ENCODE measurements at places on chromosomes 5 and 9.

DNA sequence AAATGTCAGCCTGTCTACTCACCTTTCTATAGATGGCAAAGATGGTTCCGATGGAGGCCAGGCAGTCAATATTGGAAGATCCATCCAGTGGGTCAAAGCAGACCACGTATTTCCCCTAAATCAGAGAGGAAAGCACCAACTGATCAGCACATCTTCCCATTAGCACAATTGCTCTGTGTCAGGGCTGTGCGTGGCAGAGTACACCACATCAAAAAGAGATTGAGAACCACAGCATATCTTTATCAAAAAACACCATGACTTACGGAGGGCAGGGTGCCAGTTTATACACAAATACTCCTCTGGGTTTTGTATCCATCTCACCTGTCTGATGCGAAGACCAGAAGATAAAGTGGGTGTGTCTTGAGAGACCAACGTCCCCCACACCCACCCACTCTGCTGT, 9.1 kb downstream of the FBP2 start:
- no peaks in the 10 kb centered on the region for H3K36me3 ChIP-seq
- H3K27me3 ChIP-seq, result no peaks in the 10 kb centered on the region
- no peak overlapping the region for H3K4me3 ChIP-seq
- H3K27ac ChIP-seq, result no peak overlapping the region

GRCh38 chr5:33999978-34000377, 7.9 kb downstream of the AMACR start:
- no peaks in the 10 kb centered on the region for H3K27me3 ChIP-seq
- no peak overlapping the region for H3K27ac ChIP-seq
- H3K36me3 ChIP-seq, result peaks cover 22% of the 10 kb centered on the region
- H3K4me1 ChIP-seq, result peaks cover 13% of the 10 kb centered on the region

- H3K27me3 ChIP-seq, result no peaks in the 10 kb centered on the region
- H3K36me3 ChIP-seq, result no peaks in the 10 kb centered on the region
- DNase-seq, result no peak
- no peak overlapping the region for H3K4me3 ChIP-seq
- peaks cover 20% of the 10 kb centered on the region for H3K4me1 ChIP-seq
- no peak overlapping the region for H3K27ac ChIP-seq
These were observed 4.0 kb downstream of the NADK2 start for GRCh38 chr5:36237751-36238150.

DNA sequence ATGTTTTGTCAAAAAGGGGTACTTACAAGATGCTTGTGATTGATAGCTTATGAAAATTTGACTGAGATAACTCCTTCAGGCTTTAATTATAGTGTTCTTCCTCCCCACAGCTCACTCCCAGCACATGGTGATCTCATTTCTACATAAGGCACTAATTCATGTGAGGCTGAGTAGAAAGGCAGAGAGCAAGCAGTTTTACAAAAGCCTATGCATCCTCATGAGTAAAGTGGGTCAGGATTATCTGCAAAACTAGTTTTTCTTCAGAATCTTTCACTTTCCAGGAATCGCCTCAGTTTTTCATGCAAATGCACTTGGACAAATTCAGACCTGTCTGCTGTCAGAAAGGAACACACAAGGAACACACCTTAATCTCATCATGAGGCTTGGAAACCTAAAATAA, 92.1 kb upstream of the FBN2 start:
- H3K27ac ChIP-seq, result no peak overlapping the region
- no peak for DNase-seq
- no peaks in the 10 kb centered on the region for H3K4me1 ChIP-seq

- no peaks in the 10 kb centered on the region for H3K4me1 ChIP-seq
- H3K27me3 ChIP-seq, result no peaks in the 10 kb centered on the region
- H3K27ac ChIP-seq, result no peak overlapping the region
These were observed 4.5 kb downstream of the MAMDC4 start for GRCh38 chr9:136856541-136857141.

DNA sequence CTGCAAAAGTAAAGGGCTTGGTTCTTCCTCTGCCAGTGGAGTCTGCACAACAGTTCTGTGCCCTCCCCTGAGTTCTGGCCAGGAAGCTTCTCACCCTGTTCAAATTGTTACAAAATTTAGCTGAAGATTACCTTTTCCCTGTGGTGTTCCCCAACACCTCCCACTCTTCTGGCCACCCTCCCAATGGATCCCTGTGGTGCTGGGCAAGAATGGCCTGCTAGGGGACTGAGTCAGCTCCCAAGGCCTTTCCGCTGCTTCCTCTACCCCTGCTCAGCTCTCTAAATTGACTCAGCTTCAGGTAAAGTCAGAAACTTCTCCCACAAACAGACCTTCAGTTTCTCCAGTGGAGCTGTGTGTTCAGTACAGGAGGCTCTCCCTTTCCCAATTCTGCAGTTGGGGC, 186.0 kb downstream of the NR2F1-AS1 start:
- no peak overlapping the region for H3K27ac ChIP-seq
- H3K36me3 ChIP-seq, result no peaks in the 10 kb centered on the region
- DNase-seq, result no peak
- H3K4me3 ChIP-seq, result no peak overlapping the region

GRCh38 chr5:91151947-91152346, 231.2 kb downstream of the ARRDC3 start:
- no peak for DNase-seq
- peaks cover 3% of the 10 kb centered on the region for H3K4me1 ChIP-seq
- peaks cover 3% of the 10 kb centered on the region for H3K36me3 ChIP-seq
- H3K27ac ChIP-seq, result no peak overlapping the region

- H3K27me3 ChIP-seq, result no peaks in the 10 kb centered on the region
- H3K27ac ChIP-seq, result no peak overlapping the region
- no peaks in the 10 kb centered on the region for H3K36me3 ChIP-seq
- DNase-seq, result no peak
- H3K4me1 ChIP-seq, result no peaks in the 10 kb centered on the region
These were observed 261.1 kb downstream of the MED10 start for GRCh38 chr5:6117212-6117611.

- no peaks in the 10 kb centered on the region for H3K27me3 ChIP-seq
- peaks cover 67% of the 10 kb centered on the region for H3K36me3 ChIP-seq
- H3K4me1 ChIP-seq, result peaks cover 12% of the 10 kb centered on the region
- DNase-seq, result no peak
- H3K4me3 ChIP-seq, result no peak overlapping the region
These were observed 36.3 kb upstream of the SETD9 start for GRCh38 chr5:56873056-56873455.

DNA sequence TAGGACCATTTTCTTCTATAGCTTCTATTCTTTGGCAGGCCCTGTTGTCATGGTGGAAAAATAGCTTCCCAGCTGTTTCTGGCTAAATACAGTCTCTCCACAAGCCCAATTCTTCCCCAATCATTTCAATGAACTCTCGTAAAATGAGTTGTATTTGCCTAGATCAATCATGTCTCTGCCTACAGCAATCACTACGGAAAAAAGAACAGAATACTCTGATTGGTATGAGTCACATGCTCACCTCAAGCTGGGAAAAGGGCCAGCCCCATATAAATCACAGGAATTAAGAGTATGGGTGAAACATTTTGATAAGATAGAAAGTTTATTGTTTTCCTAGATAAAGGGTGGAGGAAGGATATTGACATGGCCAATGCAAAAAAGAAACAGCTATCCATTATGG, 711.4 kb downstream of the EFNA5 start:
- no peak overlapping the region for H3K27ac ChIP-seq
- no peak overlapping the region for H3K4me3 ChIP-seq
- no peaks in the 10 kb centered on the region for H3K4me1 ChIP-seq

- H3K27me3 ChIP-seq, result peaks cover 11% of the 10 kb centered on the region
- no peaks in the 10 kb centered on the region for H3K4me1 ChIP-seq
- H3K4me3 ChIP-seq, result no peak overlapping the region
- no peak overlapping the region for H3K27ac ChIP-seq
These were observed 351.9 kb downstream of the ENC1 start for GRCh38 chr5:74288448-74289108.

- DNase-seq, result no peak
- no peaks in the 10 kb centered on the region for H3K36me3 ChIP-seq
- H3K4me1 ChIP-seq, result no peaks in the 10 kb centered on the region
- H3K27me3 ChIP-seq, result no peaks in the 10 kb centered on the region
These were observed 335.3 kb upstream of the ADAMTS16 start for GRCh38 chr5:4804691-4805360.

- H3K4me3 ChIP-seq, result no peak overlapping the region
- peaks cover 3% of the 10 kb centered on the region for H3K36me3 ChIP-seq
- no peak for DNase-seq
- H3K27ac ChIP-seq, result no peak overlapping the region
These were observed 36.2 kb downstream of the SNX18 start for GRCh38 chr5:54553659-54554207.
